Activated naive CD4-positive, alpha-beta T cell treated with anti-CD3 and anti-CD28 coated beads for 36 hours (primary cell): ENCODE measurements at places on chromosomes 11 and 22. TPM values are rescaled to one million over a fixed set of nuclear protein-coding genes. Genes with fewer than 3 reads are reported as not detected.
A peak's percentile ranks its signal among the peaks of the same experiment; 100 is the strongest.

DNA sequence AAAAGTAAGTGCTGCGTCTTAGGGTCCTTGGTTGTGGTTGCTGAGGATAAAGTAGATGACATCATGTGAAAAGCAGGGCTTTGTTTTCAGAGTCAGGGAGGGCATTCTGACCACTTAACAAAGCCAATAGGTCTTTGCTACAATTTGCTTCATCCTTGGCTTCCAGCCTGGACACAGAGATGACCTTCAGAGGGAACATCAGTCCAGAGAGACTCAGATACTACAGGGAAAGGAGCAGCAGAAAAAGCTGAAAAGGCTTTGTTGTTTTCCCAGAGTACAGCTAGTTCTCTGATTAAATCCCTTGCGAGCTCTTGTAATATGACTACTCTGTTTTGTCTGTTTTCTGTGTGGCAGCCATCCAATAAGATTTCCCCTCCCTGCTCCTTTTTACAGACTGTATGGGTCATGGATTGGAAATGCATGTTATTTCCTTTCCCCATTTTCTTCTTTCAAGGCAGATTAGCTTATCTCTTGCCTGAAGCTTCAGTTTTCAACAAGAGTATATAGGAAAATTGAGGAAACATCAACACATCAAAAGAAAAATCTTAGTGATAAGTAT, 31.9 kb downstream of the ATG13 start:
- no peaks in the 10 kb centered on the region for H3K27me3 ChIP-seq
- H3K4me1 ChIP-seq: no peaks in the 10 kb centered on the region
- peaks cover 5% of the 10 kb centered on the region for H3K36me3 ChIP-seq
- DNase-seq: no peak
- no peak overlapping the region for H3K4me3 ChIP-seq
- no peak overlapping the region for H3K27ac ChIP-seq

Gene MUC2
- total RNA-seq: not detected

- no peak overlapping the region for H3K27ac ChIP-seq
- no peaks in the 10 kb centered on the region for H3K27me3 ChIP-seq
- no peak overlapping the region for H3K4me3 ChIP-seq
- no peaks in the 10 kb centered on the region for H3K4me1 ChIP-seq
Measured at GRCh38 chr11:31958076-31958735, 132.7 kb upstream of the RCN1 start.

Gene SULT4A1
- not detected for total RNA-seq

- no peak overlapping the region for H3K4me3 ChIP-seq
- H3K36me3 ChIP-seq: peaks cover 13% of the 10 kb centered on the region
- no peak for DNase-seq
Measured at GRCh38 chr22:31680861-31681341, 18.9 kb upstream of the PISD start.

DNA sequence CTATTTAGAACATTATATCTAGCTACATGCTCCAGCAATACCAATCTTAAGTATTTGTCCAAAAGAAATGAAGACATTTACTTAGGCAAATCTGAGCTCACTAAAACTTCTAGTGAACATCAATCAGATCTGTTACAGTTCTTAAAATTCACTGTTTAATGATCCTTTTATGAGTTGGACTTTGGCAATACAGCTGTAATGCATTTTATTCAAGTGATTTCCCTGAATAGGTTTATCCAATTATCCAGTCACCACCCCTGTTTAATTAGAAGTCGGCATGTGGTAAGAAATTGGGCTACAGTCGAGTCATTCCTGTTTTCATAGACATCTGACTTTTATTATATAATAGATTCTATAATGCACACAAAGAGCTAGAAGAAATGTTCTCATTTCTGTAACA, 1029.0 kb upstream of the TENM4 start:
- DNase-seq: no peak
- H3K36me3 ChIP-seq: no peaks in the 10 kb centered on the region
- no peaks in the 10 kb centered on the region for H3K27me3 ChIP-seq
- no peak overlapping the region for H3K4me3 ChIP-seq

Gene KLHL35
- total RNA-seq: 0.17 TPM

- no peaks in the 10 kb centered on the region for H3K4me1 ChIP-seq
- no peak overlapping the region for H3K4me3 ChIP-seq
- H3K27me3 ChIP-seq: peaks cover 12% of the 10 kb centered on the region
- no peak for DNase-seq
- no peak overlapping the region for H3K27ac ChIP-seq
Measured at GRCh38 chr11:119863851-119864601, 135.0 kb upstream of the NECTIN1 start.

Gene PLAAT3
- total RNA-seq: 3.7 TPM

DNA sequence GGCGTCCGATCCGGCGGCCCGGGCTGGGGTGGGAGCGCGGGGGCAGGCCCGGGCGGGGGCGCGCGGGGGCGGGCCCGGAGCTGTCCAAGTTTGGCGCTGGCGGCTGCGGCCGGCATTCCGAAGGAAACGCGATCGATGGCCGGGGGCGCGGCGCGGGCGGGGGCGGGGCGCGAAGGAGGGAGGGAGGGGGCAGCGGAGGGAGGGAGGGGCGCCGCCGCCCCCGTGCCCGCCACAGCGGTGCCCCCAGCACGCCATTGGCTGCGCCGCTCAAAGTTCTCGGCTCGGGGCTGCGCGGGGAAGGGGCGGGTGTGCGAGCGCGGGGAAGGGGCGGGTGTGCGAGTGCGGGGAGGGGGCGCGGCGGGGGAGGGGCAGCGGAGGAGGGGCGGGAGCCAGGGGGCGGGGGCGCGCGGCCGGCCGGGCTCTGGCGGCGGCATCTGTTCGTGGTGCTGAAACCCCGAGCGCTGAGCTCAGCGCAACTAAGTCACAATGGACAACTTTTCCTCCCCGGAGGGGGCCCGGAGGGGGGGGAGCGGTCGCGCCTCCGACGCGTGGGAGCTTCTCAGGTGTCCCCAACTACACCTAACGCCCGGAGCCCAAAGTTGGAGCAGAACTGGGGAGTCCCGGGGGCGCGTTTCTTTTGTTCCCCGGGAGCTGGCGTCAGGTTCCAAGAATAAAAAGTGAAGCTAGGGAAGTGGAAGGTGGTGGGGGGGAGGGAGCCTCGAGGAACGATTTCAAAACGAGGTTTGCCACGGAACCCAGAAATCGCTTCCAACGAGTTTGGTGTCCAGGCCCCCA, 2.2 kb downstream of the PHF21B start:
- peaks cover 15% of the 10 kb centered on the region for H3K4me1 ChIP-seq
- no peaks in the 10 kb centered on the region for H3K36me3 ChIP-seq
- H3K4me3 ChIP-seq: no peak overlapping the region
- H3K27me3 ChIP-seq: peaks cover 64% of the 10 kb centered on the region

GRCh38 chr11:73715541-73715940, 45.3 kb downstream of the RAB6A start:
- H3K4me1 ChIP-seq: peaks cover 5% of the 10 kb centered on the region
- no peaks in the 10 kb centered on the region for H3K27me3 ChIP-seq
- no peak overlapping the region for H3K4me3 ChIP-seq

GRCh38 chr22:48227341-48228018, 1465.0 kb downstream of the TBC1D22A start:
- DNase-seq: no peak
- no peak overlapping the region for H3K27ac ChIP-seq
- no peaks in the 10 kb centered on the region for H3K36me3 ChIP-seq
- peaks cover 7% of the 10 kb centered on the region for H3K27me3 ChIP-seq

Gene SLC6A5
- total RNA-seq: not detected

Gene OR8B2
- total RNA-seq: not detected

Gene DSCAML1
- 0.30 TPM for total RNA-seq

GRCh38 chr11:63532117-63532516, 4.5 kb upstream of the PLAAT4 start:
- peaks cover 73% of the 10 kb centered on the region for H3K4me1 ChIP-seq
- H3K4me3 ChIP-seq: no peak overlapping the region
- DNase-seq: no peak

- H3K27me3 ChIP-seq: no peaks in the 10 kb centered on the region
- no peak overlapping the region for H3K4me3 ChIP-seq
- DNase-seq: peak; percentile 82
- no peaks in the 10 kb centered on the region for H3K36me3 ChIP-seq
Measured at GRCh38 chr11:16986434-16987204, 27.6 kb downstream of the PLEKHA7 start.

DNA sequence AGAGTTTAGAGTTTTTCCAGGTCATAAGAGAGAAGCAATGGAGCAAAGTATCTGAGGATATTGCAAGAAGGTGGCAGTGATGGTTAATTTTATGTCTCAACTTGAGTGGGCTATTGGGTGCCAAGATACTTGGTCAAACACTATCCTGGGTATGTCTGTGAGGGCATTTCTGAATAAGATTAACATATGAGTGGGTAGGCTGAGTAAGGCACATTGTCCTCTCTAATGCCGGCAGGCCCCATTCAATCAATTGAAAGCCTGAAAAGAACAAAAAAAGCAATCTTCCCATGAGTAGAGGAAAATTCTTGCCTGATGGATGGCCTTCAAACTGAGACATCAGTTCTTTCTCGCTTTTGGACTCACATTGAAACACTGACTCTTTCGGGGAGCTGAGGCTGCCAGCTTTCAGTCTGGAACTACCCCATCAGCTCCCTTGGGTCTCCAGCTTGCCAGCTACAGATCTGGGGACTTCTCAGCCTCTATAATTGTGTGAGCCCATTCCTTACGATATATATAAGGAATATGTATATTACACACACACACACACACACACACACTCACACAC, 228.8 kb downstream of the BUD13 start:
- no peaks in the 10 kb centered on the region for H3K4me1 ChIP-seq
- peaks cover 2% of the 10 kb centered on the region for H3K27me3 ChIP-seq
- H3K36me3 ChIP-seq: no peaks in the 10 kb centered on the region
- H3K4me3 ChIP-seq: no peak overlapping the region
- no peak for DNase-seq

- H3K36me3 ChIP-seq: no peaks in the 10 kb centered on the region
- no peak for DNase-seq
- peaks cover 12% of the 10 kb centered on the region for H3K27me3 ChIP-seq
- H3K4me1 ChIP-seq: no peaks in the 10 kb centered on the region
- H3K4me3 ChIP-seq: no peak overlapping the region
- H3K27ac ChIP-seq: no peak overlapping the region
Measured at GRCh38 chr11:111135101-111135500, 110.4 kb upstream of the POU2AF2 start.

DNA sequence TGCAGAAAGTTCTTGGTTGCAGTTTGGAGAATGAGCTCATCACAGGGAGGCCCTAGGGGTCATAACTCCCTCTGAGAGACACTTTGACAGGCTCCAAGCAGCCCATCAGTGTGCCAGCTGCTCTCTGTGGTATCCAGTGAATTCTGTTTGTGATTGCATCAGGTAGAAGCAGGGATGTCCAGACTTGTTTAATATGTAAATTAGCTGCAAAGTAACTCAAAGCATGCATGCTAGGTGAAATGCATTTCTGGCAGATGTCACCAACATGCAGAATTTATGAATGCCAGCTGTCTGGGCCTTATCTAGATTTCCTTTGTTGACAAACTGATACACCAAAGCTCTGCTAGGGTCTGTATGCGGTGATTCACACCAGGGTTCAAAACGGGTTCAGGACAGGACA, 123.6 kb upstream of the MTNR1B start:
- no peak overlapping the region for H3K27ac ChIP-seq
- peaks cover 1% of the 10 kb centered on the region for H3K27me3 ChIP-seq
- H3K4me1 ChIP-seq: no peaks in the 10 kb centered on the region
- H3K4me3 ChIP-seq: no peak overlapping the region
- DNase-seq: no peak

DNA sequence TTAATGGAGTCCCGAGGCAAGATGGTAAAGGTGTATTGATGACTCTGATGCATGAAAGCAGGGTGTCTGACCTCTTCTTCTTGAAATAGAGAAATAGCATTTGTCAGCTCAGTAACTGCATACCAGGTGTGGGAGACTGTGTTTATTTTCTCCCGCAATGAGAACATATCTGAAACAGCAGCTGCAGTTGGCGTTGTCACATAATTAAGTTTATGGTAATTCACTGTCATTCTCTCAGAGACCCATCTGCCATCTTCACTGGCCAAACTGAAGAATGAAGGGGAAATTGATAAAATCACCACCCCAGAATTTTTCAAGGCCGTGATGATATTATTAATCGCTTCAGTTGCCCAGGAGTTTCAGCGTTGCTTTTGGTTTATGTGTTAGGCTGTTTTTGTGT, 20.1 kb upstream of the MCHR1 start:
- no peaks in the 10 kb centered on the region for H3K36me3 ChIP-seq
- no peak for DNase-seq
- H3K4me3 ChIP-seq: no peak overlapping the region

- DNase-seq: no peak
- no peak overlapping the region for H3K27ac ChIP-seq
- no peak overlapping the region for H3K4me3 ChIP-seq
- H3K4me1 ChIP-seq: no peaks in the 10 kb centered on the region
- H3K27me3 ChIP-seq: no peaks in the 10 kb centered on the region
- no peaks in the 10 kb centered on the region for H3K36me3 ChIP-seq
Measured at GRCh38 chr22:22661275-22661674, 16.9 kb downstream of the GGTLC2 start.
